ENCODE measurements at places on chromosomes 6 and 20. TPM values are rescaled to one million over a fixed set of nuclear protein-coding genes. Genes with fewer than 3 reads are reported as not detected.

DNA sequence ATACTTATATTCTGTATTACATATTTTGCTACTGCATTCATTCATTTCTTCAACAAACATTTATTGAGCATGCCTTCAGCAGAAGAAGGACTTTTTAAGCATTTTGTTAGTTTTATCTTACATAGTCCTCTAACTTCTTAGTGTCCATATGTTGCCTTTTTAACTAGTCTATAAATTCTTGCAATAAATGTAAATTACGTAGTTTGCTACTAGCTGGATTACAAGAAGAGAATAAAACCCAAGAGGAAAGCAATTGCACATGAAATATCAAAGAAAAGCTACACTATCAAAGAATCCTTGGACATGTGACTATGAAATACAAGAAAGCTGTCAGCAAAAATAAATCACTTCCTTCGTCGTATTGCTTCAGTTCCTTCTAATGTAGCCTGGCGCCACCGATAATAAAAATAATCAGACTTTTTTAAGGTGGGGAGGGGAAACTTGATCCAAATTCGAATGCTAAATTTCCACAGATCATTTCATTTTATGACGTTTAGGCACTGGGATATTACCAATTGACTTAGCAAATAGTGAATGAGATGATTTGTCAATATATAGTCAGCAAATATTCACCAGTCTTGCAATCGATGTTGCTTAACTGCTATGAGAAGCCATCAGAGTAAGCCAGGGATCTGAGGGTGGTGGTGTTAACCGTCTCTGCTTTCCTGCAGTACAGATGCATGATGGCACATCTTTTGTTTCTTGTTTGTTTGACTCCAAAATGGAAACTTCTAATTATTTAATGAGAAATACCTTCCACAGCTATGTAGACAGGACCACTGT lies 258.7 kb upstream of the EXOC2 start:
- no peaks in the 10 kb centered on the region for H3K27me3 ChIP-seq

- no peak for DNase-seq
- no peaks in the 10 kb centered on the region for H3K36me3 ChIP-seq
- no peaks in the 10 kb centered on the region for H3K27me3 ChIP-seq
- no peak overlapping the region for H3K4me3 ChIP-seq
- H3K27ac ChIP-seq = no peak overlapping the region
Observed at GRCh38 chr6:147528511-147529145, 20.1 kb downstream of the SAMD5 start.

The CNR1 gene
- polyA plus RNA-seq = not detected

DNA sequence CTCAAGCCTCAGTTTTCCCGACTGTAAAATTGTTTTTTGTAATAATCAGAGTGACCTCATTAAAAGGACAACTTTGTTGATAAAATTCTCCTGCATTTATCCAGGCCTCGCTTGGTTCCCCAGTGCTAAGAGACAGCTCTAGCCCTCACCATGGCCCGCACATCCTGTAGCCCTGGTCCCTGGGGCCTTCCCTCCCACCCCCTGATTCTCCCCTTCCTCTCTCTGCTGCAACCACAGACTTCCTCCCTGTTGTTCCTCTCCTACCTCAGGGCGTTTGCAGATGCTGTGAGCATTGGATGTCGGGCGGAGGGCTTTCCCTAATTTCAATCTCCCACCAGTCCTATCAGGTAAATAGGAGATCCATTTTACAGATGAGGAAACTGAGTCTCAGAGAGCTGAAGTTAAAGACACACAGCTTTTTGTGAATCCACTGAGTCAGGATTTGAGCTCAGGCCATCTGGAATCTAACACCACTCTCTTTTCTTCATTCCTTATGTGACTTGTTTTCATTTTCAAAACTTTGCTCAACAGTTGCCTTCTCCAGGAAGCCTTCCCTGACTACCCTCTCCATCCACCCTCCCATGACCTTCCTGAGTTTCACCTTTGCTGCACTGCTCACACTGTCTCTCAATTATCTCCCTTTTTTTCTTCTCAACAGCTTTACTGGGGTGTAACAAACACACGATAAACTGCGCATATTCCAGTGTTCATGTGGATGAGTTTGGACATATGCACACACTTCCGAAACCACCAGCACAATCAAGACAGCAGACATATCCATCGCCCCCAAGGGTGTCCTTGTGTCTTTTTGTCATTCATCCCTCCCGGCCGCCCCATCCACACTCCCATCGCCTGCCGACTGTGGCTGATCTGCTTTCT lies 107.1 kb downstream of the CEBPB start:
- DNase-seq = no peak
- H3K36me3 ChIP-seq = no peaks in the 10 kb centered on the region
- no peaks in the 10 kb centered on the region for H3K27me3 ChIP-seq
- H3K4me3 ChIP-seq = no peak overlapping the region
- no peaks in the 10 kb centered on the region for H3K4me1 ChIP-seq

The SLC9A8 gene
- polyA plus RNA-seq = 3.4 TPM

The SLC22A1 gene
- 0.20 TPM for polyA plus RNA-seq

DNA sequence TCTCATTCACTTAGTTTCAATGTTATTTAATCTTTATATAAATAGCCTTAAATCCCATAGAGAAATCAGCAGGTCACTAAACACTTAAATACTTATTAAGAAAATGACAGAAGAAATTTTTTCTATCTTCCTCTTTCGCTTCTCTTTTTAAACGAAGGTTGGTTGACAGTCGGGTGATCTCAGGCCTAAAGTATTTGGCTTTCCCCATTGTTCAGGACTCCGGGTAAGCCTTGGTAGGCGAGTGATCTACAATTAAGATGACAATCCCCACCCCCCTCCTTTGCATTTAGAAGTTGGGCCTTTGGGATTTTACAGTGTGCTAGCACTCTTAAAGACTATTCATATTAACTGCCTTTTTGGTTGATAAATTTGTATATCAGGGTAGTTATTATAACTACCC lies 19.7 kb upstream of the UTRN start:
- no peaks in the 10 kb centered on the region for H3K36me3 ChIP-seq
- no peaks in the 10 kb centered on the region for H3K4me1 ChIP-seq
- H3K27ac ChIP-seq = peak overlapping the region; percentile 76
- H3K27me3 ChIP-seq = no peaks in the 10 kb centered on the region

GRCh38 chr6:112665815-112666214 lies 318.7 kb downstream of the RFPL4B start:
- peaks cover 7% of the 10 kb centered on the region for H3K4me1 ChIP-seq
- no peak for DNase-seq
- no peak overlapping the region for H3K27ac ChIP-seq

The BMP7 gene
- 0.10 TPM for polyA plus RNA-seq

The DDO gene
- 1.3 TPM for polyA plus RNA-seq

DNA sequence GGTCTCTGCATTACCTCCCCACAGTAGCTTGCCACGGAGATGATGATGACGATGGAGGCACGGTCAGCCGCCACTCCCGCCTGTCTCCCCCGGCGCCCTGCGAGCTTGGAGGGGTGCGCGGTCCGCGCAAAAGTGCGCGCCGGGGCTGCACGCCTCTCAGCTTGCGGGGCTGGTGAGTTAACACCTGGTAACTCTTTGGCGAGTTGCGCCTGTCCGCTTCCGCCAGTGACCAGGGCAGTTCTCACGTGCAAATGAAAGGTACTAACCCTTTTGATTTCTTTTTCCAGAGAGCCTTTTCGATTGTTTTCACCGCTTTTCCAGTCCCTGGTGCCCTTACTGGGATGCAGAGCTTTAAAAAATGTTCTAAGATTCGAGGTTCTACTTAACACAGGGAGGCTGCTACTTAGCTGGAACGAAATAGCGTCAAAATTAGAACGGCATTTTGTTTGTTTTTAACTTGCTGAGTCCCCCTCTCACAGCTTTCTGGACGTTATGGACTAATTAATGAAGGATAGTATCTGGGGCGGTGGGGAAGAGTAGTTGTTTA lies 6.2 kb downstream of the GRIK2 start:
- DNase-seq = peak; percentile 45
- peak overlapping the region; percentile 49 for H3K4me3 ChIP-seq
- H3K27ac ChIP-seq = peak overlapping the region; percentile 79

DNA sequence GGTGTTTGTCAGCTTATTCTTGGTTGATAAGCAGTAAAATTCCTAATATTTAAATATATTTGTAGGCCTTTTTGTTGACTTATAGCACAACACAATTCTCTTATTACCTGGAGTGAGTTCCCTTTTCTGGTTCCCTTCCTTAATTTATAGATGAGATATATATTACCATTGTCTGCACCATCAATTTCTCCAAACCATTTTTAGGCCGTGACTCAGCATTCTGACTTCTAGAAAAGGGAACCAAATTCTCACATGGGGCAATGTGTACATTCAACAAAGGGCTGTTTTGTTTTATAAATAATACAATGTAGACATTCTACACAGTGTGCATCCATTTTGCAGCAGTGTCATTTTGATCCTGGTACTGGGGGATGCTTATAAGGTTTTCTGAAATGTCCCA lies 52.8 kb downstream of the NCOA7 start:
- H3K4me3 ChIP-seq = no peak overlapping the region
- no peaks in the 10 kb centered on the region for H3K36me3 ChIP-seq
- no peaks in the 10 kb centered on the region for H3K27me3 ChIP-seq
- no peak for DNase-seq
- H3K4me1 ChIP-seq = peaks cover 11% of the 10 kb centered on the region

DNA sequence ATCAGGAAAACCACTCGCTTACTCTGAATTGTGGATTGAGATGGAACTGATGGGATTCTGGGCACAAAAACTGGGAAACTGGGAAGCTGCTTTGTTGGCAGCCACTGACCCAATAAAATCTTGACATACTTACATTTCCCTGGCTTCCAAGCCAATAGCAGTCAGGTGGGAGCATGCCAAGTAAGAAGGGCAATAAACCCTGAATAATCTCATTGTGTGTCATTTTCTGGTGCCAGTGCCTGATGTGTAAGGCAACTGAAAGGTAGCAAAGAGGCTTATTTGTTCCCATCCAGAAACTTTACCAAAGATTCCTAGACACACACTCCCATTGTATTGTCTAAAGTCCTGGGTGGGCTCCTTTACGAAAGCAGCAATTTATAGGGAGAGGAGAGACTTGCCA lies 93.2 kb downstream of the TBX18 start:
- H3K4me3 ChIP-seq = no peak overlapping the region
- no peak for DNase-seq
- no peaks in the 10 kb centered on the region for H3K4me1 ChIP-seq
- H3K27me3 ChIP-seq = no peaks in the 10 kb centered on the region
- H3K36me3 ChIP-seq = no peaks in the 10 kb centered on the region

The GLP1R gene
- polyA plus RNA-seq = not detected

GRCh38 chr6:137829641-137830083 lies 37.4 kb upstream of the TNFAIP3 start:
- DNase-seq = no peak
- H3K27me3 ChIP-seq = no peaks in the 10 kb centered on the region
- H3K36me3 ChIP-seq = no peaks in the 10 kb centered on the region
- no peaks in the 10 kb centered on the region for H3K4me1 ChIP-seq
- no peak overlapping the region for H3K4me3 ChIP-seq
- H3K27ac ChIP-seq = no peak overlapping the region

DNA sequence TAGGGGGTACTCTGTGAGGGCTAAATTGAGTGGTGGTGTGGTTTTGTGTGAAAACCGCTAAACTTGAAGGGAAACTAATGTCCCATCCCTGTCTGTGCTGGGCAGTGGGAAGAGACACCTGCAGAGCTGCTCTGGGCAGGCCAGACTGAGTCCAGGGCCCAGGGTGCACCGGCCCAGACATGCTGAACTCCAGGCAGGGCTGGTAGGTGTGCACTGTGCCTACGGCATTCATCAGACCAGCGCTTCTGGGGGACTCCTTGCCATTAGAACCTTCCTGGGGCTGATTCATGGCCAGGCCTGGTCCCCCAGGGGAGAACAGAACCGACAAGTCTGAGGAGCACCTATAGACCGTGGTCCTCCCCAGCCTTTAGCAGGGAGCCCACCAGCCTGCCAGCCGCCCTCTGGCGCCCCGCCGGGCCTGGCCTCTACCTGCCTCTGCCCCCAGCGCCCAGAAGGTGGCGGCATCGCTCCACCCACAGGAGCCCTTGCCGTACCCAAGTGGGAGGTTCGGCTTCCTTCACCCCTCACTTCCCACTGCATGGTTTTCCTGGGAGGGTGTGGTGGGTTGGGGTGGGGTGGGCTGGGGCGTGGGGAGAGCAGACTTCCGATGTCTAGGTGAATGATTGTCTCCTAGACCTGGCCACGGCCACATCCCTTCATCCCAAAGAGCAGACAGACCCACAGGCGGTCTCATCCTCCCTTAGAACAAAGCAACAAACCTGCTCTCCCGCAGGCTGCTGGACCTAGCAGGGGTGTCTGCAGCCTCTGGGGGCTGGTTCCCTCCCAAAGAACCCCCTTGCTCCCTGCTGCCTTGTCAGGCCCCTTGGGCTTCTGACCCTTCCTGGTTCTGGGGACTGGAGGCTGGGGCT lies 15.5 kb downstream of the CCDC167 start:
- H3K27ac ChIP-seq = peak overlapping the region; percentile 43
- H3K4me1 ChIP-seq = peaks cover 29% of the 10 kb centered on the region
- peak; percentile 92 for DNase-seq
- H3K36me3 ChIP-seq = peaks cover 45% of the 10 kb centered on the region
- no peaks in the 10 kb centered on the region for H3K27me3 ChIP-seq

The FNDC11 gene
- 5.5 TPM for polyA plus RNA-seq

GRCh38 chr20:59620860-59621505 lies 16.6 kb downstream of the PHACTR3 start:
- no peaks in the 10 kb centered on the region for H3K36me3 ChIP-seq
- peaks cover 6% of the 10 kb centered on the region for H3K4me1 ChIP-seq
- DNase-seq = no peak
- no peak overlapping the region for H3K27ac ChIP-seq

DNA sequence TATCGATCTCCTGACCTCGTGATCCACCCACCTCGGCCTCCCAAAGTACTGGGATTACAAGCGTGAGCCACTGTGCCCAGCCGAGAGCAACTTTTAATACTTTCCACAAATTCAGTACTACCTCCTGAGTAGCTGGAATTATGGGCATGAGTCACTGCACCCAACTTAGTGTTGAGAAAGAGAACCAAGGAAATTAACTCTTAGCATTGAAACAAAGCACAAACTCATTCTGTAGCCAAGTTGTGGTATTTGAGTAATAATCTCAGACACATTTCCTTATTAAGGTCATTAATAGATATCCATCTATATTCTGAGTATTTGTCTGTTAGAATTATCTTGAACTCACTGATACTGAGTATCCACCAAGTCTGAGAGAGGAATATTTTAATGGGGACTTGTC lies 14.3 kb upstream of the ELOVL2 start:
- no peak for DNase-seq
- no peaks in the 10 kb centered on the region for H3K27me3 ChIP-seq
- H3K4me1 ChIP-seq = no peaks in the 10 kb centered on the region
- no peak overlapping the region for H3K27ac ChIP-seq
- no peaks in the 10 kb centered on the region for H3K36me3 ChIP-seq
- H3K4me3 ChIP-seq = no peak overlapping the region
